ENCODE measurements at places on chromosomes 12 and 14. TPM values are rescaled to one million over a fixed set of nuclear protein-coding genes. Genes with fewer than 3 reads are reported as not detected.

Gene C1QL4
- not detected for total RNA-seq

Gene INHBC
- total RNA-seq: not detected

Gene TBC1D30
- total RNA-seq: 1.1 TPM

Gene ASCL1
- total RNA-seq: not detected

Gene SDSL
- not detected for total RNA-seq

Gene KCNJ8
- total RNA-seq: not detected

Gene PLCZ1
- not detected for total RNA-seq

Gene NPFF
- total RNA-seq: not detected

Gene ASIC1
- 10.1 TPM for total RNA-seq

Gene CELA1
- total RNA-seq: 1.6 TPM

Gene SIX1
- total RNA-seq: not detected

Gene EPYC
- total RNA-seq: not detected

Gene CCDC88C
- total RNA-seq: 184 TPM

Gene PLXNC1
- 19.3 TPM for total RNA-seq

Gene PLBD1
- 0.30 TPM for total RNA-seq

Gene PRB2
- not detected for total RNA-seq
